Lower leg skin (tissue), 4 donors: ENCODE measurements at places on chromosomes 12 and 14. TPM values are rescaled to one million over a fixed set of nuclear protein-coding genes. Genes with fewer than 3 reads are reported as not detected.

The BDKRB2 gene
- total RNA-seq: 10.4 TPM

- DNase-seq: peak; percentile 77
These were observed 30.9 kb downstream of the PIGH start for GRCh38 chr14:67569011-67569650.

- DNase-seq: peak; percentile 86
These were observed 1.0 kb downstream of the TMEM121 start for GRCh38 chr14:105527381-105527825.

GRCh38 chr12:57127101-57127725 is 1.1 kb upstream of the LRP1 start:
- DNase-seq: peak; percentile 91

- DNase-seq: no peak
These were observed 48.2 kb downstream of the ATF7 start for GRCh38 chr12:53577941-53578352.

GRCh38 chr12:86669010-86669409 is 412.8 kb upstream of the MGAT4C start:
- peak; percentile 27 for DNase-seq
